ENCODE measurements at places on chromosomes 11 and 22. TPM values are rescaled to one million over a fixed set of nuclear protein-coding genes. Genes with fewer than 3 reads are reported as not detected.

OR5P2 gene
- total RNA-seq = not detected

DNA sequence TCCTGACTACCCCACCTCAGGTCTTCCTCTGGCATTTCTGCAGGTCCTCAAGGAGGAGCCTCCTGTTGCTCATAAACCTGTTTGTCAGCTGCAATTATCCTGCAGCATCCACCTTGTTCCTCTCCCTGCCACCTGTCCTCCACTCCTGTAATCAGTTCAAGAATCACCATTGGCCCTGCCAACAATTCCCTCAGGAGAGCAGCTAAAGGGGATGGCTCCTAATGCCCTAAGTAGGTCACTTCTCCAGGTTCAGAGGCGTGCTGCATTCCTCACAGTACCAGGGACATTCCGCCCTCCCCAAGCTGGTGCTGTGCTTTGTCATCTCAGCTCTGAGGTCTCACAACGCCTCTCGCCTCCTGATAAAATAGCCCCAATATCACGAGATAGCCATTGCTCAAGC lies 2.1 kb downstream of the CLDN25 start:
- DNase-seq = no peak

DNA sequence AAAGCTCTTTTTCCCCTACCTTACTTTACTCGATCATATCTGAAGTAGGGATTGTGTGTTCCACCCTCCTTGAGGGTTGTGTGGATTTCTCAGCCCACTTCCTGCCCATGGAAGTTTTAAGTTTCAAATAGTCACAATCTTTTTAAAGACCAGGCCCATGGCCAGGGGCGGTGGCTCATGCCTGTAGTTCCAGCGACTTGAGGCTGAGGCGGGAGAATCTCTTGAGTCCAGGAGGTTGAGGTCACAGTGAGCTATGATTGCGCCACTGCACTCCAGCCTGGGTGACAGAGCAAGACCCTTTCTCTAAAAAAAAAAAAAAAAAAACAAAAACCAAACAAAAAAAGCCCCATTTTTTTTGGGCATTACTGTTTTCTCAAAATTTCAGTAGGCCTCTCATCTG lies 36.3 kb upstream of the LRRC10B start:
- DNase-seq = no peak

DNA sequence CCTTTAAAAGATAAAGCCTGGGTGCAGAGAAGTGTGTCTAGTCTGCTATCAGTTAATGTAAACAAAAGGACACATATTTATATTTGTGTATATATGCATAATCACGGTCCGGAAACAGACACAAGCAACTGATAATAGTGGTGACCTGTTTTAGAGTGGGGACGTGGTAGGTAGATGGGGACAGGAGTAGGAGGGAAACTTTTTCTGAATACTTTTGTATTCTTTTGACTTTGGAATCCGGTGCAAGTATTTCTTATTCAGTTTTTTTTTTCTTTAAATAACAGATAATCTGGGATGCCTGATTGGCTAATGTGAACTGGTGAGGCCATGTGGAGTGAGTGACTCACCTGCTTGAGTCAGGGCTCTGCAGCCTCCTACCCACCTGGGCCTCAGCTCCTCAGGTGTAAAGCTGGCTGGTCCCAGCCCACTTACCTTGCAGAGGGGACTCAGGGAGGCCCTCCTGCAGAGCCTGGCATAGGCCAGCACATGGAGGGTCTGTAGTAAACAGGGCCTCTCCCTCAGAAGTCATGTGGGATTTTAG lies 15.3 kb downstream of the MICAL2 start:
- no peak for DNase-seq
